ENCODE measurements at places on chromosomes 7 and 10.

DNA sequence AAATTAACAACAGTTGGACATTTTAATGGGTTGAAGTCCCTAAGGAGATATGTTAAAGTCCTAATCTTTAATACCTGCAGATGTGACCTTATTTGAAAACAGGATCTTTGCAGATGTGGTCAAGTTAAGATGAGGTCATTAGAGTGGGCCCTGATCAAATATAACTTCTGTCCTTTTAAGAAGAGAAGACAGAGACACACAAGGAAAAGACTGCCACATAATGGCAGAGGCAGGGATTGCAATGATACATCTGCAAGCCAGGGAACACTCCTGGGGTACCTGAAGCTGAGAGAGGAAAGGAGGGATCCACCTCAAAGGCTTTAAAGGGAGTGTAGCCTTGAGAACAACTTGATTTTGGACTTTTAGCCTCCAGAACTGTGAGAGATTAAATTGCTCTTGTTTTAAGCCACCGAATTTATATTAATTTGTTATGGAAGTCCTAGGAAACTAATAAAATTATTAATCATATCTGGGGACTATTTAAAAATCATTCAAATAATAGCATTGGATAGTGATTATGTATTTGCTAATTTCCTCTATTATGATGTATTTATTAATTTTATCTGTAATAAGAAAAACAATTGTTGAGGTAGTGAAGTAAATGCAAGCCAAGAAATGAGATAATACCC is 700.0 kb upstream of the PCDH15 start:
- no peak for DNase-seq

DNA sequence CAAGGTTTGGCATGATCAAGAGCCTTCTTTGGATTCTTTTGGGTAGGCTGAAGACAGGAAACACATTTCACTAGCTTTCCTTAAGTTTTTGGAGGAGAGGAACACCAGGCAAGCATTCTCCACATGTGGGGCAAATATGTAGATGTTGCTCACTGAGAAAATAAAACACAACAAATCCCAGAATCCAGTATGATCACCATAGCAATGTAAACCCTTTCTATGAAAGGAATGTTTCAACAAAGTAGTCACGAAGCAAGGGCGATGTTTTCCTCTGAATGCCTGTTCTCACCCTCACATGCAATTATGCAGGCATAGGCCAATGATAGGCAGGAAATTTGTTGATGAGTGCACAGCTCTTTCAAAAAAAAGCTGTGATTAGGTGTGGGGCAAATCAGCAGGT is 20.5 kb upstream of the CEP41 start:
- no peak for DNase-seq

DNA sequence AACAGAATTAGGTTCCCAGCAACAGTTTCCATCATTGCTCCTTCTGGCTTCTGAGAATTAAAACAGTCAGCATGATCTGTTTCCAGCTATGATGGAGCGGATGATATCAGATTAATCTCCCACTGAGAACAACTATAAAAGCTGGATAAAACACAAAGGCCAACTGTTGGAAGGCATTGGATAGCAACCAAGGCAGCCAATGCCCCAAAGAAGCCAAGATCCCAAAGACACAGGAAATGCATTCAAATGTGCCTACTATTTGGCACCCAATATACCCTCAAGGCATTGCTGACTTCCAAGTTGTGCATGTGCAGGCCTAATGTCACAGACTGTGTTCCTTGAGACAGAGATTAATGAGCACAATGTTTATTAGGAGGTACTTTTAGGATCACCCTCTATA is 259.3 kb downstream of the ARHGAP12 start:
- no peak for DNase-seq

DNA sequence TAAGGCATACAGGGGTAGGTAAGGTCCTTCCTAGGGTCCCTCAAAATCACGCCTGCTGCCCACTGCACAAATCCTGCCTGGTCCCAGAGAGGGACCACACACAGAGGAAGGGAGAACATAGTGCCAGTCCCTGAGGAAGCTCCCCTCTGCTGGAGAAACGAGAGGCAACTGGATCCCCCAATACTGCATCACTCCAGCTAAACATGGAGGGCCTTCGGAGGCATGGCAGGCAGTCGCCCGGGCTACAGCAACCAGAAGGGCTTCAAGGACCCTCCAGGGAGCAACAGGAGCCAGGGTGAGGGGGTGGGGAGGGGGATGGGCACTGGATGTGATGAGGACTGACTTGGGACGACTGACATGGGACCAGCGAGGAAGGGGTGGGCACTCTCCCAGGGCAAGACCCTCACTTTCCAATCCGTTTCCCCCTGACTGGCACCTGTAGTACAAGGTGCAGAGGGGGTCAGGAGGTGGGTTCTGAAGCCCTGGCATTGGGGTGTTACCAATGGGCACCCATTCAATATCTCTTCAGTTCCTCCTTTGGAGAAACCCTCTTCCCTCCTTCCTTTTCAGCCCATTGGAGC is 21.7 kb downstream of the DDIT4 start:
- no peak for DNase-seq

DNA sequence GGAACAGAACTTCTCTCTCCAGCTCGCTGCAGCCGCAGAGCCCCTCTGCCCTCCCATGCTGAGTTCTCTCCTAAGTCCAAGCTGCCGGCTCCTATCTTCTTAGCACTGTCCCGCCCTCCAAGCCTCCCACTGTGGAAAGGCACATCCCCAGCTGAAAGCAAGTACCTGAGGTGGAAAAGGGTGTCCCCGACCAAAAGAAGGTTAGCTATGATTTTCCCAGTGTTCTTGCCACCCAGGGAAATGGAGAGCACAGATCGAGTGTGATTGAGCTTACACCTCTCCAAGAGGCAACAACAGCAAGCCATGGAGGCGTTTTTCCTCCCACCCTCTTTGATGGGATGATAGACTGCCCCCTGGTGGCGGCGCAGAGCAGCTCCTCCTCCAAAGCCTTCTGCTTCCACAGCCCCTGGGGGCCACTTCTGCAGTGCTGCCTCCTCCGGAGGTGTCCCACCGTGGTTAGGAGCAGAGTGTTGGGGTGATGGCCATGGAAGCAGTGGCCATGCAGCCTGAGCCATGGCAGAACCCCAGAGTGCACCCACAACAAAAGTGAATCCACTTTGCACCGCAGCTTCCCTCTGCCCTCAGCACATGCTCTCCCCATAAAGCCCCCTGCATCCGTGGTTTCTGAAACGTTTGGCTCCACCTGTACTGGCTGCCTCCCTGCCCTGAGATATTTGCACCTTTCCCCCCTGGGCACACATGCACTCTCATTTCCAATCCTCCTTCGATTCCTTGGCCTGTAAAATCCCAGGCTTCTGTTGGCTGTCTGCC is 143.1 kb upstream of the STK17A start:
- DNase-seq = no peak

DNA sequence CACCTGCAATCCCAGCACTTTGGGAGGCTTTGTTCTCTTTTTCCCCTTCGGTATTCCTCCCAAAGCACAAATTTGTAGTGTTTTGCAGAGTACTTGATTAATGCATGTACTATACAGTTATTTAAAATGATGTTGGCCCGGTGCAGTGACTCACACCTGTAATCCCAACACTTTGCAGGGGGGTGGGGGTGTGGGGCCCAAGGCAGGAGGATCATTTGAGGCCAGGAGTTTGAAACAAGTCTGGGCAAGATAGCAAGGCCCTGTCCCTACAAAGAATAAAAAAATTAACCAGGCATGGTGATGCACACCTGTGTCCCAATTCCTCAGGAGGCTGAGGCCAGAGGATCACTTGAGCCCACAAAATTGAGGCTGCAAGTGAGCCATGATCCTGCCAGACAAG is 26.8 kb upstream of the FOXK1 start:
- DNase-seq = no peak

- peak; percentile 53 for DNase-seq
Measured at GRCh38 chr7:143375298-143376034, 5.7 kb upstream of the ZYX start.

DNA sequence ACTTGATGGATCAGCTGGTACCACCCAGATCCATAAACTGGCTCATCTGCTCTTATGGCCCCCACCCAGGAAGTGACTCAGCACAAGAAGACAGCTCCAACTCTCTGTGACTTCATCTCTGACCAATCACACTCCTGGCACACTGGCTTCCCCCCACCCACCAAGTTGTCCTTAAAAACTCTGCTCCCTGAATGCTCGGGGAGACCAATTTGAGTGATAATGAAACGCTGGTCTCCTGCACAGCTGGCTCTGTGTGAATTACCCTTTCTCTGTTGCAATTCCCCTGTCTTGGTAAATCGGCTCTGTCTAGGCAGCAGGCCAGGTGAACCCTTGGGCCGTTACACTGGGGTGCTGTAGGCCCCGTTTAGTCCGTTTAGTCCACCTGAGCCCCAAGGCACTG is 23.4 kb upstream of the BNIP3 start:
- DNase-seq = no peak

DNA sequence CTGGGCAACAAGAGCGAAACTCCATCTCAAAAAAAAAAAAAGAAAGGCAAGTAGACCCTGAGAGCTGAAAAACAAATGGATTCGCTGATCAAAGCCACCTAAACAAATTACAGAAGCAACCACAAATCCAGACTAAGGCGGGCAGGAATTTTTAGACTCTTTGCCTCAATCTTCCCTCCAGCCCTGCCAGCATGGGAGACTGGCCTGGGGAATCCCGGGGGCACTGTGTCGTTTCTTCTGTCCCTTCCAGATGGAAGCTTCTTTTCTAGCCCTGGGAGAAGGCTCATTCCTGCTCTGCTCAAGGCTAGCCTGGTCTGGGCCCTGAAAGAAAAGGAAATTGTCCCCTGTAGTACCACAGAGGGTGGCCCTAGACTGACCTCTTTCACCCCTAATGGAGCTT is 15.6 kb upstream of the SERPINE1 start:
- DNase-seq = no peak

GRCh38 chr7:143243614-143244013 is 19.6 kb upstream of the GSTK1 start:
- no peak for DNase-seq

GRCh38 chr10:101089520-101090299 is 27.9 kb downstream of the KAZALD1 start:
- no peak for DNase-seq

DNA sequence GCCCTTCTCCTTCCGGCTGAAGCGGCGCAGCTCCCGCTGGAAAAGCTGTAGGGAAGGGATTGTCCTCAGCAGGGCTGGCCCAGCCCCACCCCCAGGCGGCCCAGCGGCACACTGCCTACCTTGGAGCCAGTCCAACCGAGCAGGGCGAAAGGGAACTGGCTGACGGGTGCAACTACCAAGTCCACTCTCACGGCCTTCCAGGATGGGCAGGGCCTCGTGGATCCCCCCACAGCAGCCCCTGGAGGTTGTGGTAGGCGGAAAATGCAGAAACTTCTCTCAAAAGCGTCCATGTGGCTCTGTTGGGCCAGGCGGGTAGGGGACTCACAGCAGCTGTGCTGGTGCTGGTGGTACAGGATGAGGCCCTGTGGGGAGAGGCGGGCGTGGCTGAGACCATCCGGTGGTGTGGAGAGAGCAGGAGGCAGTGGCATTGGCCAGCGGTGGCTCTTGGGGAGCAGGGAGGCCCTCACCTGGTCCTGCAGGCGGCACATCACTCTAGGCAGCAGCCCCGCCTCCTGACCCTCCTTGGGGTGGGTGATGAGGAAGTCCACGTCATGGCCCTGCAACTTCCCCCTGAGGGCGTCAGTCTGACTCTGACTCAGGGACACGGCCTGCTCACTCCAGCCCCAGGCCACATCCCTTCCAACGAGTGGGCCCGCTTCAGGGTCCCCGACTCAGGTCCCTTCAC is 8.4 kb upstream of the PGAM2 start:
- DNase-seq = peak; percentile 65
